ENCODE measurements at places on chromosomes 4 and X. TPM values are rescaled to one million over a fixed set of nuclear protein-coding genes. Genes with fewer than 3 reads are reported as not detected.
A peak's percentile ranks its signal among the peaks of the same experiment; 100 is the strongest.

The AMTN gene
- not detected for total RNA-seq

The RAB40A gene
- total RNA-seq: not detected

The HSFX1 gene
- total RNA-seq: 0.42 TPM

The GPC3 gene
- 2.0 TPM for total RNA-seq

The RPS6KA6 gene
- 0.05 TPM for total RNA-seq

The FHIP1A gene
- 115 TPM for total RNA-seq

The GUCY1A1 gene
- total RNA-seq: 15.5 TPM

The DUSP9 gene
- not detected for total RNA-seq

The ADGRL3 gene
- total RNA-seq: 0.69 TPM

The CDX4 gene
- not detected for total RNA-seq

The MAGEA6 gene
- total RNA-seq: not detected

The APLN gene
- not detected for total RNA-seq

GRCh38 chrX:154829926-154830442 is 4.5 kb downstream of the SMIM9 start:
- no peak for DNase-seq

DNA sequence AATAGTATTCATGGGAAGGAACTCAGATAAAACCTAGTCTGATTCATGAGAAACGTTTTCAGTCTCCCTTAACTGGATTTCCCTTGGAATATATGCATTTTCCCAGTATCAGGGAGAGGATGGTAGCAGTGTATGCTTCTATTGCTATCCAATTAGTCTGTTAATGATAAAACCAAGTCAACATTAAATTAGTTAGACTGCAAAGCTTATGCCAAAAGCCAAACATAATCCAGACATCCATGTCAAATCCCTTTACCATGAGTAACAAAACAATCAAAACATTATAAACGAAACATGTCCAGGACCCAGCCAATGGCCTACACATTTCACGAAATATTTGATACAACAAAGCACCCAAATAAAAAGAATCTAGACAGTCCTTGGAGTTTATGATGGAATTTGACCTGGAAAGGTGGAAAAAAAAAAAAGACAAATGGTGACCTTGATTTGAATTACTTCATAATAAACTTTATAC is 34.5 kb upstream of the VEGFD start:
- DNase-seq: no peak

- DNase-seq: no peak
These were observed 91.5 kb downstream of the HTR2C start for GRCh38 chrX:114675365-114675764.

- no peak for DNase-seq
These were observed 535.1 kb downstream of the FAT4 start for GRCh38 chr4:125849869-125850268.

GRCh38 chr4:152211936-152212653 is 323.8 kb downstream of the FBXW7 start:
- DNase-seq: no peak

DNA sequence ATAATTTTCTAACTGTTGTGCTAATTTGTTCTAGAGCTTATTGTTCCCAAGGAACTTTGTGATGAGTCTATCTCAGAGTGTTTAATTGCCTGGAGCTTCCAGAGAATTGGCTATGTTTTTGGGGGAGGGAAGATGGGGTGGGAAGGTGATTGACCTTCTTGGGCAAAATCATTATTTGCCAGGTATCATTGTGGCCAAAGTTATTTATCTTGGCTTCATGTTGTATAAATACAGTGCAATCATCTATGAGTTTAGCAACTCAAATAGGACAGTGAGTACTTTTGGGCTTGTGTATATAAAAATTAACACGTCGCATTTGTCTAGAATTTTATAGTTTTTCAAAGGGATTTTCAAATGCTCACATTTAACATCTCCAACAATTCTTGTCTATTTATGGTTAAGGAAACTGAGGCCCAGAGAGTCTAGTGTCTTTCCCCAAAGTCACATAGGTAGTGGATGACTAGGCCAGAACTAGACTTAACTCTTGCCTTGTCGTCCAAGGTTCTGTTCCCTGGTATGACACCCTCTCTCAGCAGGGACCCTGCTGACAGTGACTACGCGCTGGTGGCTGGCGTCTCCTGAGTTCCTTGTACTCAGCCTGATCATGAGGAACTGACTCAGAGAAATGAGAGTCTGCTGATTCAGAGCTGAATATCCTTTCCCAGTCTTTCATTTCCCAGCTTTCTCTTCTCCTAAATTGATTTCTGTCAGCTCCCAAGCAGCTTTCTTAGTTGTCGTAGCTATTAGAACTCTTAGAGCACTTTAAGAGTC is 27.7 kb downstream of the FNIP2 start:
- peak; percentile 31 for DNase-seq

GRCh38 chr4:139734201-139734874 is 68.7 kb downstream of the MGST2 start:
- DNase-seq: peak; percentile 43

DNA sequence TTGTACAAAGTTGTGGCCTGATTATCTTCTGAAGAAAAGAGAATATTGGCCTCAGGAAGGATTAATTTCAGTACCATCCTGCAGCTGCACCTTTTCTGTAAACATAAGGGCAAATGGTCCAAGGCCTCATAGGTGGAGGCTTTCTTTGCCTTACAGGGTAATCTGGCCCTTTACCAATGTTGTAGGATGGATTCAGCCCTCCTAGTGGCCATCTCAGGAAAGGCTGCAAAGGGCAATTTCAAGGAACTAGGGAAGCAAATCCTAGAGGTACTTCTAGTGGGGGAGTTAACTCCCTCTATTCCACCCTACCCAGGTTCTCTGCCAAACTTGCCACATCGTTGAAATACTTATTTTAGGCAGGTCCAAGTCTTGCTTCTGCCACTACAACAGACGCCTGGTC is 57.6 kb downstream of the UGT2B11 start:
- DNase-seq: no peak

DNA sequence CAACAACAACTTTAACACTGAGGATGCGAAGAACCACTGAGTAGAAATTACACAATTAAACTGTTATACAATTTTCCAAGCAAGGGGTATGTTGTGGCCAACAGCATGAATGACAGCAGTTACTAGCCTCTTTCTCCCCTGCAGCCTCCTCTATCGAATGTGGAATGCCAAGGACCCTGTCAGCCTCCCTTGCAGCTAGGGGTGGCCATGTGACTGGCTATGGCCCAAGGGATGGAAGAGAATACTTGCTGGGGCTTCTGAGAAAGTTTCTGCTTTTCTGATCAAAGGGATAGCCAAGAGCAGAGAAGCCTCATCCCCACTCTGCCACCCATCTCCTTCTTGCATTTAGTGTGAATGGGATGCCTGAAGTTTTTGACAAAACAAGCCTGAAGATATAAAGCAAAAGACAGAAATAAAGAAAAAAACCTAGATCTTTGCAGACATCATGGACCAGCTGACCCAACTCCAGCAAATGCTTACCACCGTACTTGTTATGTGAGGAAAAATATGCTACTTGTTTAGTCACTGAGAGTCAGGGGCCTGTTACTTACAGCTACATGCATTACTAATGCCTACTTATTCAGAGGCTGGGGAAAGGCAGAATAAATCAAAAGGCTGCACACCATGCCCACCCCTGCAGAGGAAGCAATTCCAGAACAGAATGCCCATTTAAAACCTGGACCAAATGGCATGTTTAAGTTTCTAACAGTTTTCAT is 32.0 kb downstream of the DCTD start:
- DNase-seq: no peak

- peak; percentile 65 for DNase-seq
These were observed 31.6 kb upstream of the SOD3 start for GRCh38 chr4:24763631-24764297.

DNA sequence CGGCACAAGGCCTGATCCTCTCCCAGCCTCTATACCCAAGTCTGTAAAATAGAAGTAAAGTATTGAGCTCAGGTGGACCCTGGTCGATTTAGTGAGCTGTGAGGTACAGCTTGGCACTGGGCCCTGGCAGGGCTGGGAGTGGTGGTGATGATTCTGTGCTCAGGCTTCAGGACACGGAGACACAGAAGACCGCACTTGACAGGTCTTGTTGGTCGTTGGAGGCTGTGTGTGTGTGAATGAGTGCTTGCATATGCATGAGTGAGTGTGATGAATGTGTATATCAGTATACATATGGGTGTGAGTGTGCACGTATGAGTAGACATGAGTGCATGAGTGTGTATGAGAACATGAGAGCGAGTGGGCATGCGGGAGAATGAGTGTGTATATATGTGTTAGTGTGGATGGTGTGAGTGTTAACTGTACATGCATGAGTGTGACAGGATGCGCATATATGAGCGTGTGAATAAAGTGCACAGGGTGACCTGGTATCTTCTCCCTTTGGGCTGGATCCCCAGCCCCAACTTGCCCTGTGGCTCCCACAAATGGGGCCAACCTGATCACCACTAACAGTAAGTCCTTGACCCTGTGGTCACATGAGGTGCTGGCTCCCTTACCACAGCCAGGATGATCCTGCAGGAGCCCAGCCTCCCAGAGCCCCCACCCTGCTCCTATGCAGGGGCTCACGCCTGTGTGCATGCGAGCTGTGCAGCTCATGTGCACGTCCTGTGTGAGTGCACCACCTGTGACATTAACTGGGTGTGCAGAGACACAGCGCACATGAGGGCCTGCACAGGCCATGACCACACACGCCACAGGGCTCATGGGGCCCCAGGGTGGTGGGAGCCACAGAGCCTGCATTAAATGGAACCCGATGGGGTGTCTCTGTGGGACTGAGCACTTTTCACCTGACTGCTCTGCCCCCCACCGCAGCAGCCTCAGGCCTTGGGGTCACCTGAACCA is 20.8 kb downstream of the SH3BP2 start:
- no peak for DNase-seq

- no peak for DNase-seq
These were observed 38.7 kb downstream of the COL25A1 start for GRCh38 chr4:109263721-109264120.

GRCh38 chr4:183636923-183637322 is 22.1 kb downstream of the RWDD4 start:
- DNase-seq: no peak

DNA sequence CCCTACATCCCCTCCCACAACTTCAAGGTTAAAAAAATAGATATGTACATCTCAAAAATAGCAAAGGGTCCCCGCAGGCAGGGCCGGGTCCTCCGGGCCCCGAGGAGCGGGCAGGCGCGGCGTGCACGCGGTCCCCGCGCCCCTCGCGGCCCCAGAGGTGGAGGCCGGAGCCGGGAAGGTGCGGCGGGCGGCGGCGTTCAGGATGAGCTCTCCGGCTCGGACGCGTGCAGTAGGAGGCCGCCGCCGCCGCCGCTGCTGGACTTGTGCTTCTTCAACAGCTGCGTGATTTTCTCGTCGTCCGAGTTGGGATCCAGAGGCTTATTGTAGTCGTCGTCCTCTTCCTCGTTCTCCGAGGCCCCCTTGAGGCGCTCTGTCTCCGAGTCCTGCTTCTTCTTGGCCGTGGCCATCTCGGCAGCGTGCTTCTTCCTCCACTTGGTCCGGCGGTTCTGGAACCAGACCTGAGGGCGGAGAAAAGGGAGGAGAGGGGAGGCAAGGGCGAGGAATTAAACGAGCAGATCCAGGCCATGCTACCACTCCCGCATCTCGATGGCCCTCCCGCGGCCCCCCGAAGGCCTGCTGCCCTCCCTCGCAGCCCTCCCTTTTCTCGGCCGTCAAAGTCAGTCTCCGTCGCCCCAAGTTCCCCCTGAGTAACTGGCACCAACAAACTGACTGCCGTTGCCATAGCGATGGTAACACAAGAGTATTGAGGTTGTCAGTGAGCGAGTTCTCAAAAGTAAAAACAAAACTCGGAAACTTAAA is 5.8 kb downstream of the NKX6-1 start:
- no peak for DNase-seq

DNA sequence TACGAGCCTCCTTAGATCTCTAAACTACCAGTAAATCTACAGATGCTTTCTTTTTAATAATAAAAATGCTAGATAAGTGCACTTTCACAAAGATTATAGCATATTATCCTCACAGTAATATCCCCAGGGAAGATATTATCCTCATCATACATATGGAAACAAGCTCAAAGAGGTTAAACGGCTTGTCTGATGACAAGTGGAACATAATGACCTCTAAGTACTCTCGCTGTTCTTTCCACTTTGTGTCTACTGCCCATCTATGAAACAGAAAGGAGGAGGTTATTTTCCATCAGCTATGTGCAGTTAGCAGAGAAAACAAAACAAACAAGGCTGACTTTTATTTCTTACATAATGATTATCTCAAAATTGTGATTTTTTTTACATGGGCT is 42.8 kb upstream of the PRDM8 start:
- DNase-seq: no peak

- peak; percentile 63 for DNase-seq
These were observed 24.4 kb upstream of the DYNLT3 start for GRCh38 chrX:37871626-37872302.

DNA sequence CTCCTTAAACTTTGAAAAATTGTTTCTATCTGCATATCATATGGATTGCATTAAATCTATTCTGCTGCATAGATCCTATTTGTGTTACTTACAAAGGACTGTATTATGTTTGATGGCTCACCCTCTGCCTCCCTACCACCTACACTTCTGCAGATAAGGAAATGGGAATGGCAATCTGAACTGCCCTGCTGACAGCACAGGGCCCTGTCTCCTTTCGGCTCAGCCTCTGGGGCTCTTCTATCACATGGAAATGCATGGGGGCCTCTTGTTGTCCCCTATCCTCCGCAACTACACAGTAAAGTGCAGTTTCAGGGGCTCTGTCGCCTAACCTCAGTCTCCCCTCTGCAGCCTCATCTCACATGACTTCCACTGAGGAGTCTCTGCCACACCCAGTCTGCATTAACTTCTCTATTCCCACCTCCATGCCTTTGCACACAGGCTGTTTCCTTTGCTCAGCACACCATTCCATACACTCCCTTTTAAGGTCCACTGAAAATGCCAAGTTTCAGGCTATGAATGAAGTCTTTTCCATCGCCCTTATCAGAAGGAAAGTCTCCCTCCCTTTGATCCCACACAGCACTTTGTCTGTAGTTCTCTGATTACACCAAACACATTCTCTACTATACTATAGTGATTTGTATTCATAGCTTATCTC is 12.5 kb downstream of the RELL1 start:
- no peak for DNase-seq

DNA sequence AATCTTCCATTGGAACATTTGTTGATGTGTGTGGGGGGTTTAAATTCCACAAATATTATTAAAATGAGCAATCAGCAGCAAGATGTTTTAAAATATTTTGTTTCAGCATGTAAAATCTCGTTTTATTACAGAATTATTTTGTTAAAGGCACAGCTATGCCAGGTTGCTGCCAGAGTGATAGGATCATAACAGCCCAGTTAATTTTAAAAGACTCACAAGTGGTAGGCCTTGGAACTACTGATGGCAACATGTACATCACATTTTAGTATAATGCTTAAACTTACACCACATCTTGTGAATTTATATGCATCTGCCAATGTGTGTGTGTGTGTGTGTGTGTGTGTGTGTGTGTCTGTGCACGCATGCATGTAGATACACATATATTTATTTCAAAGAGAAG is 97.8 kb upstream of the SPRY1 start:
- DNase-seq: no peak

GRCh38 chrX:109831326-109831985 is 98.4 kb upstream of the ACSL4 start:
- no peak for DNase-seq

DNA sequence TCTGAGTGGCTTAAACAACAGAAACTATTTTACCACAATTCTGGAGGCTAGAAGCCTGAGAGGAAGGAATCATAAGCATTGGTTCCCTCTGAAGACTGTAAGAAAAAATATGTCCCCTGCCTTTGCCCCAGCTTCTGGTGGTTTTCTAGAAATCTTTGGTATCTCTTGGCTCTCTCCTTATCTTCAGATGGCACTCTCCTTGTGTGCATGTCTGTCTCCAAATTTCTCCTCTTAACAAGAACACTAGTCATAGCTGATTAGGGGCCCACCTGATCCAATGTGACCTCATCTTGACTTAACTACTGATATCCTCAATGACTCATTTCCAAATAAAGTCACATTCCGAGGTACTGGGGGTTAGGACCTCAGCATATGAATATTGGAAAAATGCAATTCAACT is 635.0 kb upstream of the NR3C2 start:
- no peak for DNase-seq

Data from gastrocnemius medialis (tissue), 4 donors.